ENCODE measurements at places on chromosomes 2 and 18.

- DNase-seq: no peak
Observed at GRCh38 chr2:240419723-240420122, 15.7 kb upstream of the GPC1 start.

DNA sequence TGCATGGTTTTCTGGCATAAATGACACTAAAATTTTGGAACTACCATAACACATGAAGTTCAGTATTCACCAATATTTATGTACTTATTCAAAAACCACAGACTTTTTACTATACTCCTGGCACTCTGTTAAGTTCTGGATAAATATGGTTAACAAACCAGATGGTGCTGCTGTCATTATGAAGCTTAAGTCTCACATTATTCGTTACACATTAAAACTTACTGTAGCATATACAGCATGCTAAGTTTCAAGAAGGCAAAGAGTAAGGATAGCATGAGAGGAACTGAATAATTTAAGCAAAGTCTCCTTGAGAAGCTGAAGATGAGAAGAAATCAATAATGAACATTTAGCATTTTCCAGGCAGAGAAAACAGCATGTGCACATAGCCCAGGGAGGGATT lies 929.5 kb downstream of the NRXN1 start:
- no peak for DNase-seq

GRCh38 chr2:58186501-58186900 lies 54.6 kb downstream of the FANCL start:
- DNase-seq: no peak

DNA sequence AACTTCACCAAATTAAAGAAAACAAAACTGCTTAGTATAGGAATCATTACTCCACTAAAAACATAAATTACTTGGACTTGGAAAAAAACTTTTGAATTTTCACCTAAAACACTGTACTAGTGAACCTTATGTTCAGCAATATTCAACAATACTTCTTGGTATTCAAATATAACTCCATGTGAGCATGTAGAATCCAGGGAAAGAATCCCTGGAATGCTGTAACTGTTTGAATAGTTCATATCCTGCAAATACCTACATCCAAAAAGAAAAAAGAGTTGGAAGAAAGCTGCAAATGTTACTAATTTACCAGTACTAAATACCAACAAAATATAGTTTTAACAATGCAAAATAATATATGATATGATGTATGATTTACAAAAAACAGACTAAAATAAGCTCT lies 65.4 kb downstream of the IKZF2 start:
- DNase-seq: no peak

- DNase-seq: no peak
Observed at GRCh38 chr18:3983351-3983969, 471.6 kb downstream of the DLGAP1 start.

- no peak for DNase-seq
Observed at GRCh38 chr2:234998404-234999211, 46.8 kb downstream of the SH3BP4 start.

GRCh38 chr18:77911971-77912605 lies 662.4 kb downstream of the GALR1 start:
- no peak for DNase-seq

DNA sequence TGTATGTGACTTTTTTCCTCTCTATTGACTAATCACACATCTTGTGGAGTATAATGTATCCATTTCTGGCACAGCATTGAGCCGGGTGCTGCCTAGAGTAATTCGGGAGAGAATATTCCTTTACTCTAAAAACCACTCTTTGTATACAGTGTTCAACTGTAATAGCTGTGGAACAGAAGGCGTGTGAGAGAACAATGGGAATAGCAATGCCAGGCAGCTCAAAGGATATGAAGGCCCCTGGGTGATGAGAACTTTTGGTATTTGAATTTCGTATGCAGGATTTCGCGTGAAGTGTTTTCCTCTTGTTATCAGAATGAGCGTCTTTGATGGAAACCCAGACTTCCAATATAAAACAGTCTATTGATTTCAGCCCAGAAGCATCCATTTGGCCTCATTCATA lies 84.6 kb upstream of the MAP3K20 start:
- DNase-seq: no peak

GRCh38 chr2:231682603-231683291 lies 25.6 kb upstream of the PTMA start:
- no peak for DNase-seq

DNA sequence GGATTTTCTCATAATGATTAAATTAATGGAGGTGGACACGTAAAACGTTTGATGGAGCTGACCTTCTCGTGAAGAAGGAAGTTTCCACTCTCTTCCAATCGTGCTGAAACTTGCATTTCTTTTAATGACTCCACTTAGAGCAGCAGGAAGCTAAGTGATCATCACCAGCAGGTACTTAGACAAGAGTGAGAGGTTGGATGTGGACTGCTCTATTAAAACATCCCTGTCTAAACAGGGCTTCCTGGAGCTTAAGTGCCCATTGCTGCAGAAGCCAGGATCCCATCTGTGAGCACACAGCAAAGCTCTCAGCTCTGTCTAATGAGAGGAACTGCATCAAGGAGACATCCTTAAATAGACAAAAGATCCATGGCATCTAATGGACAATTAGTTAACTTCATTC lies 1539.5 kb upstream of the CELF4 start:
- no peak for DNase-seq

GRCh38 chr2:167925758-167926157 lies 321.6 kb downstream of the STK39 start:
- no peak for DNase-seq

- DNase-seq: no peak
Observed at GRCh38 chr2:178473931-178474330, 4.5 kb downstream of the FKBP7 start.

DNA sequence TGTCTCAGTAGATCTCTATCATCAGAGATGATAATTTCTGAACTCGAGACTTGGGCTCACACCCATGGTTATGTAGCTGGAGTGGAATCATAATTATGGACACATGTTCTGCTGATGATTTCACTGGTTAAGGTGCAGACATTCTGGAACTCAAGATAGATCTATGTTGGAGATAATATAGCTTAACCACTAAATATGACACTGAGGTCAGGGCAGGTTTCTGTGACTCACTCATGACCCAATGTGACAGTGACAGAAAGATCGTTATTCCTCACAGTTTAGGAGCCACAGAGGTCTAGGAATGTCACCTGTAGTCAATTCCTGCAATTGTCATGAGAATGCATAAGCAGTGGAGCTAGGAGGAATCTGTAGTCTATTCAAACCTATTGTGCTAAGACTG lies 828.6 kb downstream of the TRIB2 start:
- DNase-seq: no peak

GRCh38 chr2:206989311-206989710 lies 50.0 kb downstream of the CPO start:
- DNase-seq: no peak

DNA sequence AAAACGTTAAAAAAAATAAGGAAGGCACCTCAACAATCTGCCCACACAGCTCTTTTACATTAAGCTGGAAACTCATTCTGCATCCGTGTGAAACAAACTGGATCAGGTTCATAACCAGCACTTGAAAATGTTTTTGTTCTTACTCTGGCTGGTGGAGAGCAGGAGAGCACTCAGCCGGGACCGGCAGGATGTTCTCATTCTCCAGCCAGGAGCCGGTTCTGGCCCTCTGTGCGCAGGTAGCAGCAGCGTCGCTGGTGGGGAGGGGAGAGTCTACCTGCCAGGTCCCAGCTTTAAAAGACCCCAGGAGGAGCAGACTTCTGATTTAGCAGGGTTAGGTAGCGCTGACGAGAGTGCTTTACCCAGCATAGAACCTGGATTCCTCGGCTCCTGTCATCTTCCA lies 834.9 kb upstream of the SALL3 start:
- DNase-seq: no peak

- DNase-seq: no peak
Observed at GRCh38 chr2:60517446-60517845, 36.0 kb downstream of the BCL11A start.

DNA sequence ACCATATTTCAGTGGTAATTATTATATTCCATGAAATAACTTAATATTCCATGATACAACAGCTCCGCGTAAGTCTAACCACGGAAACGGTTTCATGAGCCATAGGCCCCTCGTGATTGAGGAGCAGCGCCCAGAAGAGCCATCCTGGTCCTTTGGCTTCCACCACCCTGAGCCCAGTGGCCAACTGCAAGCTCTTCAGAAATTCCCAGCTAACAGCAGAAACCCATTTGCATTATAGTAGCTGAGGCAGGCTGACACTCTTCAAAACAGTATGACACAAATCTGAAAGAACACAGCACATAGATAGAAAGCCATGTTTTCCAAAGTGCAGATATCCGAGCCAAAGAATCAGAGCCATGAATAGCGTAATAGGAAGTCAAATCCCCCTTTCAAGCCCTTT lies 120.9 kb upstream of the NFATC1 start:
- DNase-seq: no peak

DNA sequence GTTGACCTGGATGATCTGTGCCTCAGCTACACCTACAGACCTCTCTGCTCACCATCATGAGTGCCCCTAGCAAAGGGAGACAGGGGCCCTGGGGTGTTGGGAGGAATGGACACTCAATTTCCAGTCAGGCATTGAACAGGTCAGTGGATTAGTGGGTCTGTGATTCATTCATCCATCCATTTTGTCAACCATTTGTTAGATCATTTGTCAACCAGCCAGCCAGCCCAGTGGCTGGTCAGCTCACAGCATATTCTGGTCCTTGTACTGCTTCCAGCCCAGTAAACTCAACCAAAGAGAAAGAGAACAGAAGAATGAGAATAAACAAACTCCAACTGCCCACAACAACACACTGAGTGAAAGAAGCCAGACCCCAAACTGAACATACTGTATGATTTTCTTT lies 4.6 kb upstream of the KLF11 start:
- DNase-seq: no peak

GRCh38 chr2:225120186-225120585 lies 77.9 kb upstream of the DOCK10 start:
- no peak for DNase-seq

DNA sequence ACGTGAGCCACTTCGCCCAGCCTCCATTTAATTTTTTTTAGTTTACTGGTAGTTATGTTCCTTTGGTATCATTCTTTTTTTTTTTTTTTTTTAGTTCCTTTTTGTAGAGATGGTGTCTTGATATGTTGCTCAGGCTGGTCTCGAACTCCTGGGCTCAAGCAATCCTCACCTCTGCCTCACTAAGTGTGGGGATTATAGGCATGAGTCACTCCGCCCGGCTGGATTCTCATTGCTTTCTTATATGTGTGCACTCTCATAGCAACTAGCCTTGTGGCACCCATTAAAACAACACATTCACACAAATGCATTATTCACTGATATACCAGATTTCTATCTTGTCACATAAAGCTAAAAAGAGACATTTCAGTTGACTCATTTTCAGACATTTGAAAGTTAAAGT lies 4.2 kb downstream of the TTC27 start:
- no peak for DNase-seq

- DNase-seq: no peak
Observed at GRCh38 chr2:207288628-207289027, 122.9 kb upstream of the KLF7 start.

- DNase-seq: no peak
Observed at GRCh38 chr18:36595046-36595817, 233.6 kb downstream of the TPGS2 start.

DNA sequence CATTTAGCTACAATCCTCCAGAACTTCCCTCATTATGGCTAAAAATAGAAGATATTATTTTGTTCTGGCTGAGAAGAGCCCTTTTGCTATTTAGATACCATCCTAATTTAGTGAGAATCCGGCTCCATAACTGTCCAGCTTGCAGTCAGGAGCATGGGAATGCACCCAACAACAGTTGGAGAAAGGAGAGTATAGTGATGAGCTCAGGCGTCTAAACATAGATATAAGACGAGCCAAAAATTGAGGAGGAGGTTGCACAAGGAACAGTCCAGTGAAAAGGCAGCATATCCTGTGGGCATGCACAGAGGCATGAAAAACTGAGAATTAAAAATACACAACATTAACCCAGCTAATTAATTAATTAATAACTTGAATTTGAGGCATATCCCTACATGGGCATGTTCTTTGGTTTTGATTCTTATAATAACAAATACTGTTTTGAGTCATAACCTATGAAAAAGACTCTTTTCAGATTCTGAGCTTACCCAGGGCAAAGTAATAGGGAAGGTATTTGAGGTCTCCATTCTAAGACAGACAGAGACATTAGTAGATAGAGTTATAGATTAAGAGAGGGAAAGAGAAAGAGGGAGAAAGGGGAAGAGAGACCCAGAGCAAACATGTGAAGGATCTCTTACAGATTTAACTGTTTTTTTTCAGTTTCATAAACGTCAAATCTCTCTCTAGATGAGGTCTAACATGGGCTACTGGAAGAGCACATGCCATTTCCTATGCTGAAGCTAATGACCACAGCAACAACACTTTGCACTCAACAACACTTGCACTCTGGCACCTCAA lies 311.2 kb downstream of the OSR1 start:
- no peak for DNase-seq

DNA sequence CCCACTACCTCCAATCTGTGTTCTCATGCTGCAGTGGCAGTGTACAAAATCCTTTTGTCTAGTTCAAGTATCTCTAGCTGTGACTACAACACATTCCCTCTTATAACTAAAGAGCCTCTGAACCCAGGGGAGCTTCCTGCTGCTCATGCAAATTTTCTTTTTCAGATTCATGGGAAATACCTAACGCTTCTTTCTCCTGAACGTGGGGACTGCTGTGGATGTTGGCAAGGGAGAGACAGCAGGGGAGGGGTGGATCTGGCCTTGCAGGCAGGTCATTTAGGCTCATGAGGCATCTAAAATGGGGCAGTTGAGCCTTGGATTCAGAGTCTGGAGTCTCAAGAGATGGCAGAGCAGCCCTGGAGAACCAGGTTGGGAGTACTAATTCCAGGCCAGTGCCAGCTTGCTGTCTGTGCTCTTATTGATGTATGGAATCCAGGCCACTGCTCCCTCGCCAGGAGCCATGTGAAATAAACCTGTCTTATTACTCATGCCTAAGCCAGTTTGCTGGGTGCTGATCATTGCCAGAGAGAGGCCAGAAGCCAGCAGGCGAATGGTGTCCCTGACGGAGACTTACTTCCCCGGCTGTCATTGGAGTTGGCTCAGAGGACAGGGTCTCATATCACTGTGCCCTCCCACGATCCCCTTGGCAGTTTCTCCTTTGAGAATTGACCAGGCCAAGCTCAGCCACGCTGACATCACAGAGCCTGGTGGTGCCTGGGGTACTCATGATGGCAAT lies 29.2 kb upstream of the TNP1 start:
- DNase-seq: no peak

GRCh38 chr2:96528006-96528699 lies 8.4 kb upstream of the ARID5A start:
- DNase-seq: peak; percentile 39

- DNase-seq: no peak
Observed at GRCh38 chr2:172246649-172247048, 143.9 kb upstream of the DLX2 start.

DNA sequence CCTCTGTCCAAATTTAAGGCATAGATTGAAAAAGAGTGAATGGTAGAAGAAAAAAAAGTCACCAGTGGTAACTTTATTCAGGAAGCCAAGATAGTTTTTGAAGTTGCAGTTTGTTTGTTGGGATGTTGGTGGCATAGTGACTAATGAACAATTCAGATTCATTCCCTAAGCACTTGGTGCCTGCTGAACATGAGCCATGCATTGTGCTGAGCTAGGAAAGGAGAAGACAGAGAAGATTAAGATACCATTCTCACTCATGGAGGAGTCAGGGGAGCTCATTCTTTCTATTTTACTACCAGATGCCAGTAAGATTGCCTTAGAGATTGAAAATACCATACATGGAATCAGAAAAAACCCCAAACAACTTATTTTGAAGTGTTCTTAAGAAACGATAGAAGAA lies 25.1 kb downstream of the MEIS1 start:
- no peak for DNase-seq
